T-helper 17 cell (primary cell): ENCODE measurements at places on chromosomes 7 and 10.

- no peak for DNase-seq
Observed at GRCh38 chr7:34761627-34762026, 103.6 kb downstream of the NPSR1 start.

DNA sequence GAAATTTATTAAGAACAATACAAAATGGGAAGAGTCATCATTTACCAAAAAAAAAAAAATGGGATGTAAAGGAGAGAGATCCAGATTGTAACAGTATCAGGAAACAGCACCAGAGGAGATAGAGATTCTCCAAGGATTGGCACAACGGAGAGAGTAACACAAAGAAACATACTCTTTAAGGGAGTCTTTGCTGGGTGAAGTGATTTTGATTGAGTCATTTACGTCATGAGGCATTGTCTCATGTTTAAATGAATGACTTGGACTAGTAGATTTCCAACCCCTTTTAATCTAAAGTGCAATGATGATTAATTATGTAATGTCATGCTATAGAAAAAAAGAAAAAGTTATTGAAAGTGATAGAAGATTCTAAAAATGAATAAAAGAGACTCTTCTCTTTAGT is 68.8 kb downstream of the ITGB8 start:
- no peak for DNase-seq

DNA sequence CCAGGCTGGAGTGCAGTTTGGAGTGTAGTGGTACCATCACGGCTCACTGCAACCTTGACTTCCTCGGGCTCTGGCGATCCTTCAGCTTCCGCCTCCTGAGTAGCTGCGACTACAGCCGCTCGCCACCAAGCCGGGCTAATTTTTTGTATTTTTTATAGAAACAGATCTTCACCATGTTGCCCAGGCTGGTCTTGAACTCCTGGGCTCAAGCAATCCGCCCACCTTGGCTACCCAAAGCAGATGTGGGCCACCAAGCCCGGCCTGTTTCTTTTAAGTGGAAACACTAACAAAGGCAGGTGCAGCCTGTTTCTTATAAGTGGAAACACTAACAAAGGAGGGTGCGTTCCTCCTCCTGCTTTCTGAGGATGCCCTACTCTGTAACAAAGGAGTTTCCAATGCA is 18.2 kb downstream of the PRF1 start:
- DNase-seq: no peak

- DNase-seq: no peak
Observed at GRCh38 chr7:95686109-95686508, 86.2 kb upstream of the DYNC1I1 start.

GRCh38 chr10:23406409-23406808 is 32.5 kb upstream of the OTUD1 start:
- no peak for DNase-seq

DNA sequence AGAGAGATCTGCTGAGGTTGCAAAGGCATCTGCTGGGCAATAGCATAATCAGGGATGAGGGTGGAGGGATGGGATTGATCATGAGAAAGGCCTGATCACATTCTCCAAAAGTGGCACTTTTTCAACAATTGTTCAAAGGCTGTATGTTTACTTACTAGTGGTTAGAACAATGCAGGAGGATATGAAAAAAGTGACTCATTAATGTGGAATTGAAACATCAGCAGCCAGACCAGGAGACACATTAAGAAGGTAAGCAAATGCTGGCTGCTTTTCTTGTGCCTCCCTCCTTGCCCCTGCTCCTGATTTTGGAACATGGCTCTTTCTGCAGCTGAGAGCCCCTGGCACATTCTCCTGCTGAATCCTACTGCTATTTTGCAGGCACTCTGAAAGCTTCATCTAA is 63.5 kb downstream of the FAM204A start:
- no peak for DNase-seq

DNA sequence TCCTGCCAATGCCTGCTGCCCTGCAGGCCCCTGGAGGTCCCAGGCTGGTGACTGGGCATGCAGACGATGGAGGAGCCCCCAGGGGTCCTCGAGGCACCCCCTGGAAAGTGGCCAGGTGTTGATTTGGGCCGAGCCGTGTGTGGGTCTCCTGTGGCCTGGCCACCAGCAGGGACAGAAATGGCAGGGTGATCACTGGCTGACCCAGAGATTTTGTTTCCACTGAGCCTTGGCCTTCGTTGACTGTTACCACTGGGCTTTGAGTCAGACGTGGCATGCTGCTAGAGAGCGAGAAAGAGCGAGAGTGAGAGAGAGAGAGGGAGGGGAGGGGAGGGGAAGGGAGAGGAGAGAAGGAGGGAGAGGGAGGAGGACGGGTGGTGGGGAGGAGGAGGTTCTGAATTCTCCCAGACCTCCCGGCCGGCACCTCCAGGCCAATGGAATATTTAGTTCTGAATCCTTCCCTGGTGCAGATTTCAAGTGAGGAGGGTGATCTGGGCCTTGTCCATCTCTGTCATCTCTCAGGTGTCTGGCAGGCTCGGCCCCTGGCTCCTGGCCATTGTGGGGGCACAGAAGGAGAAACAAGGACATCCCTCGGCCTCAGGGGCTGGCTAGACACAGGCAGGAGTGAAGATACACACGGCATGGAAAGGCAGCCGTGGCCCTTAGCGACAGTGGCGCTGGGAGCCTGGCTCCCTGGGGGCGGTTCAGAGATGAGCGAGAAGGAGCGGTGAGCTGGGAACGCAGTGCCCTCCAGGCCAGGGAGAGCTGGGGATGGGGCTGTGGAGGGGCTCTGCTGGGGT is 58.2 kb downstream of the GLRX3 start:
- no peak for DNase-seq

DNA sequence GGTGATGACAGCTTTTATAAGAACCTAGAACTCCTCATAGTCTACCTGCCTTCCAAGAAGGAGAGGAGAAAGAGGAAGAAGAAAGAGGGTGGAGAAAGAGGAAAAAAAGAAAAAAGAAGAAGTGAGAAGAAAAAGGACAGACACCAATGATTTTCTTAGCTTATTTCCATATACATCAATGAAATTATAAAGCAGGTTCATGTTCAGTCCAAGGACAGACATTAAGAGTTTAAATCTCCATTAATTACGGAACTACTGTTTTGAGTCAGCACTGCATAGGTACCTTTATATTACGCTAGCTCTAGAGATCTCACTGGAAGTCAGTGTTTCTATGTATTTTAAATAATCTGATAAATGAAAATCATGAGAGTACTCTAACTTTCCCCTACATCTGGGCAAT is 309.0 kb upstream of the HGF start:
- no peak for DNase-seq

- DNase-seq: no peak
Observed at GRCh38 chr7:128889121-128889520, 21.4 kb downstream of the KCP start.

DNA sequence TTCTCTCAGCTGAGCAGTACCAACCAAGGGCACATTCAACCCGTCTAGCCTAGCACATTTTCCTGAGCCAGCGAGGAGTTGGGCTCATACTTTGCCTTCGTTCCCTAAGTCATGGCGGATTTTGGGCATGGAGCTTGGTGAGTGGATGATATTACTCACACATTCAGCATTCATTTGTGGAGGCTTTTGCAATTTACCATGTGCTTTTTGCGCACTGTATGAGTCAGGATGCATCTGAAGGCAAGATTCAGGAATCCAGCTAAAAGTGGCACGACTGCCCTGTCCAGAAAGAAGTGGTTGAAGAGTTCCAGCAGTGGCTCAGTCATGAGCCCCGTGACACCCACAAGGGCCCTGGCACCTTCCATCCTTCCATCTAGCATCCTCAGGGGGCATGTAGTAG is 24.2 kb upstream of the MGMT start:
- DNase-seq: no peak

GRCh38 chr10:30705625-30706149 is 76.1 kb upstream of the LYZL2 start:
- no peak for DNase-seq

DNA sequence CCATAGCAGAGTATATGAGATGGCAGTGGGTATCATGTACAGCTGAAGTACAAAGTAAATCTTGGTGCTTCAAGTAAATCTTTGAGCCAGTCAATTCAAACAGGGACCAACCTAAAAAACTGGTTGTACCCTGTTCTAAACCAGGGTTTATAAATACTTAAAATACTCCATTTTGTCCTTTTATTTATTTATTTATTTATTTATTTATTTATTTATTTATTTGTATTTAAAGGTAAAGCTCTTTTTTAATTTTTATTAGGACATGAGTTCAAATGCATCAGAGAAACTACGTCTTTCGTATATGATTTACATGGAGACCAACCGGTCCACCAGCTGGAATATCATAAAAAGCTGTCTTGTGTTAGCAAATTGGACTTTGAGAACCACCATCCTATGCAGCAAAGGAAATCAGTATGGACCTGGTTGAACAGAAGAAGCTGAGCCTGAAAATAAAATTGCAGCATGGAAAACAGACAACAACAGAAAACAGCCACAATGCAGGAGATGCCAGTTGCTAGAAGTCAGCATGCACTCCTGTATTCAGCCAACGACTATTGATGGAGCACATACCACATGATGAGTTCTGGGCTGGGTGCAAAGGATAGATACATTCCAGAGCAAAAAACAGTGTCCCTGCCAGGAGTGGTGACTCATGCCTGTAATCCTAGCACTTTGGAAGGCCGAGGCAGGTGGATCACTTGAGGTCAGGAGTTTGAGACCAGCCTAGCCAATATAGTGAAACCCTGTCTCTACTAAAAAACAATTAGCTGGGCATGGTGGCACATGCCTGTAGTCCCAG is 60.0 kb downstream of the PLXNA4 start:
- no peak for DNase-seq

- no peak for DNase-seq
Observed at GRCh38 chr10:91367127-91367531, 43.0 kb upstream of the HECTD2 start.

- DNase-seq: peak; percentile 83
Observed at GRCh38 chr10:132387764-132388210, 9.2 kb upstream of the PWWP2B start.

DNA sequence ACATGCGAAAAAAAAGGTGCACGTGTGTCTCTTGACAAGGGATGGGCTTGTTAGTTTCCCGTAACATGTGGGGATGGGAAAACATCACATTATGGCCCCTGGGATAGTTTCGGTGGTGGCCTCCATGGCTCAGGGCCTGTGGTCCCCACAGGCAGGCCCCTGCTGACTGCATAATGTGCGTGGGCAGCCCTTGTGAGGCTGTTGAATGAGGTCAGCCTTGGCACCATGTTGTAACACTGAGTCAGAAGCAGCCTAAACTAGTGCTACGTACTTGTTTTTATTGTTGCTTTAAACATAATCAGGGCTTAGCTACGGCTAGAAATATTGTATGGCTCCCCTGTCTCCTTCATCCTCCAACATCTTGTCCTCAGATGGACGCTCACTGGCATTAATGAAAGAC is 80.6 kb downstream of the BEND7 start:
- DNase-seq: no peak

GRCh38 chr7:2999078-2999500 is 44.6 kb downstream of the CARD11 start:
- no peak for DNase-seq

DNA sequence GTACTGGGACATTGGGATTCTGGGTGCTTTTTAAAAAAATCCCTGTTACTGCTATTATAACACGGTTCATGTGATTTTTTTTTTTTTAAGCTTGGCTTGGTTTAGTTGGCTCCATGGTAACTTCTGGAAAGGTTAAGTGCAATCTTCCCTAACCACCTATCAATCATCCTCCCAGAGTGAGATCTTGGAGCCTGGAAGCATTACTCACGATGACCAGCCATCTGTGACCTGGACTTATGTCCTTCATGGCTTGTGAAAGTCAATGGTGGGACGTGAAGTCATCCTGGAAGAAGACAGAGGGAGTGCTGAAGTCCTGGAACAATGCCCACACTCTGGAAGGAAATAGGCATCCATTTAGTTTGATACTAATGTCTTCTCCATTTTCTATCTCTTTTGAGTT is 135.5 kb upstream of the FRMD4A start:
- no peak for DNase-seq

- DNase-seq: no peak
Observed at GRCh38 chr7:146115851-146116520, 615 bp upstream of the CNTNAP2 start.

- DNase-seq: no peak
Observed at GRCh38 chr10:60704471-60704870, 73.8 kb upstream of the CDK1 start.

DNA sequence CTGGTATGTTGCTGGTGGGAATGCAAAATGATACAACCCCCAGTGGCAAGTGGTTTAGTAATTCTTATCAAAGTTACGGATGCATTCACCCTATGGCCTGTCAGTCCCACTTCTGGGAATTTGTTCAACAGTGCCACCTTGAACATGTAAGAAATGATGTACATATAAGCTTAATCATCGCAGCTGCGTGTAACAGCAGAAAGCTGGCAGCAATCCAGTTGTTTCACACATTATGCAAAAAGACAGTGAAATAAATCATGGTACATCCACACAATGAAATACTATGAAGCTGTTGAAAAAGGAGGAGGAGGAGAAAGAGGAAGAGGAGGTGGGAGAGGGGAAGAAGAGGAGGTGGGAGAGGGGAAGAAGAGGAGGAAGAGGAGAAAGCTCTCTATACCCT is 76.2 kb upstream of the MYL10 start:
- no peak for DNase-seq

DNA sequence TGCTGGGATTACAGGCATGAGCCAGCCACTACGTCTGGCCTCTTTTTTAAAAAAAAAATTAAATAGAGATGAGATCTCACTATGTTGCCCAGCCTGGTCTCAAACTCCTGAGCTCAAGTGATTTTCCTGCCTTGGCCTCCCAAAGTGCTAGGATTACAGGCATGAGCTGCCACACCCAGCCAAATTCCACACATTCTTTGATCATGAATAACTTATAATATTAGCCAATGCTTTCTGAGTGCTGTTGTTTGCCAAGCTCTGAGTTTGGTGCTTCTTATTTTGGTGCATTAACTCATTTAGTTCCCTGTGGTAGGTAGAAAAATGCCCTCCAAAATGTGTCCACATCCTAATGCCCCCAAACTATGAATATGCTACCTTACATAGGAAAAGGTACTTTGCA is 47.2 kb upstream of the MKI67 start:
- DNase-seq: no peak

DNA sequence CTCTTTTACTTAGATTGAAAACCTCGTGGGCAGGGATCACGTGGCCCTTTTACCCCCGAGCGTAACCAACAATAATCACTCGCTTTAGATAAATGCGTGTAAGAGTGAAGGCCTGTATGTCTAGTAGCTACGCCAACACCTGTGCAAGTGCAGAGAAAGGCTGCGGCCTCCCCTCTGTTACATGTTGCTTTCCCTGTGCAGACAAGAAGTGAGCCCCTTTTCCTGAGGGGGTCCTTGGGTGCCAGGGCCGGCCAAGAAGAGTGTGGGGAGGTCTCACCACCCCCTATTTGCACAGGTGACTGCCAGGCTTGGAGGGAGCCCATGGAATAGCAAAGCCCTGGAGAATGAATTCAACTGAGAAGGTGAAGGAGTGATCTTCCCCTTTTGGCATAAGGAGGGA is 35.6 kb upstream of the CNPY1 start:
- no peak for DNase-seq

DNA sequence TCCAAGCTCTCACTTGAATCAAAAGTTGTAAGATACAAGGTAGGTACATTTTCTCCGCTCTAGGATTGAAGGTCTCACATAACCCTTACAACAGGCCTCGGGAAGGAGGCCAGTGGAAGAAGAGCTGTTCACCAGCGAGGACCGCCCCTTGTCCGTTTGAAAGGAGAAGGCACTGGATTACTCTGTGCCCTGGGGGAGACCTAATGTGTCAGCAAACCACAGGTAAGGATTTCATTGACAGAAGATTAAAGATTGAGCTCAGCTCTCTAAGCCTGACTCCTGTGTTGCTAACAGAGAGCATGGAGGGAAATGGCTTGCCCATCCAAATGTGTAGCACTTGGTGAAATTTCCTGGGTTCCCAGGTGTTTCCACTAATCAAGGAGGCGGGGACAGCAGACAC is 81.2 kb downstream of the SLC16A9 start:
- no peak for DNase-seq

GRCh38 chr7:30164567-30164966 is 29.8 kb downstream of the MTURN start:
- DNase-seq: no peak
